Activated T-cell treated with anti-CD3 and anti-CD28 coated beads for 48 hours (primary cell): ENCODE measurements at places on chromosomes 5 and 9.

GRCh38 chr9:117415358-117415914, 579 bp upstream of the ASTN2 start:
- DNase-seq = no peak

DNA sequence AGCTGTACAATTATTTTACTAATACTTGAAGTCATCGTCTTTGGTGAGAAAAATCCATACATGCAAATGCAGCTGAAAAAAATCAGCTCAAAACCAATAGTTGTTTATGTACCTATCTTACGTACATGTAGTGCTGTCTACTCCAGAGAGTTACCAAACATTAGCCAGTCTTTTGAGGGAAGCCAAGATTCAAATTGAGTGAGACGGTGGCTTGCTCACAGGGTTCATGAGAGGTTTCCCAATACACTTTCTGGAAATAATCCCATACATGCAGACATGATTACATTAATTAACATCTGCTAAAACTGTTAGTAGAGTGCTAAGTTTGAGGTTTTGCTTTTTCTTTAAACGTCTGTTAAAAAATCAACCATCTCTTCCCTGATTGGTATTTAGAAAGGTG, 2.3 kb downstream of the C9orf72 start:
- no peak for DNase-seq

GRCh38 chr9:116927726-116928125, 240.6 kb downstream of the TRIM32 start:
- DNase-seq = no peak

GRCh38 chr5:10503997-10504793, 59.7 kb upstream of the ANKRD33B start:
- no peak for DNase-seq

- DNase-seq = no peak
These were observed 49.2 kb downstream of the EQTN start for GRCh38 chr9:27247756-27248155.

DNA sequence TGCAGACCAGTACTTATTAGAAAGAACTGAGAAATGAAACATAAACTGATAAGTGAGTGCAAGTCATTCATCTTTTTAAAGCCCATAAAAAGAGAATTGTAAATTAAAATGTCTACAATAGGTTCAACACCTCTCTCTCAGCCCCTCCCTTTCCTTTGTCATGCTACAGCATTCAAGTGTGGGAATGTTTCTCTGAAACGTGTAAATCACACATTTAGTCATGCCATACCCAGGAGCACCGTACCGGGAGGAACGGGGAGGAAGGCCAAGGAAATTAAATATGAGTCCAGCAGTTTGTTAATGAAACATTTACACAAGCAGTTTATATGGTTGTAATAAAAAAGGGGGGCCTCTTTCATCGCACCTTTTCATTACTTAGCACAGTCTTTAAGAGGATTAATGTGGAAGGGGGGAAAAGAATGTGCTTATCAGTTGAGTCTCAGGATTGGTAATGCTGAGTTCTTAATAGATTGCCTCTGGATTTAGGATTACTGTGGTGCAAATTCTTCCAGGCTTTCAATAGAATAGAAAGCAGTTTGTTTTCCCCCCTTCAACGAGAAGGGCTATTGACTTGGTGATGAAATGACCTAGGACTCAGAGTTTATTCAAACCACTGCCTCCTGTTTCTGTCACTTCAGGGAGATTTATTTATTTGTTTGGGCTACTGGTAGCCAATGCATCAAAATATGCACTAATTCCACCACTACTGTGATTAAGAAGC, 176.0 kb upstream of the ZNF608 start:
- DNase-seq = no peak

- no peak for DNase-seq
These were observed 55.2 kb upstream of the FYB1 start for GRCh38 chr5:39274398-39275085.

- no peak for DNase-seq
These were observed 12.5 kb downstream of the CARD6 start for GRCh38 chr5:40853632-40854192.
